ENCODE measurements at places on chromosomes 11 and 22.

DNA sequence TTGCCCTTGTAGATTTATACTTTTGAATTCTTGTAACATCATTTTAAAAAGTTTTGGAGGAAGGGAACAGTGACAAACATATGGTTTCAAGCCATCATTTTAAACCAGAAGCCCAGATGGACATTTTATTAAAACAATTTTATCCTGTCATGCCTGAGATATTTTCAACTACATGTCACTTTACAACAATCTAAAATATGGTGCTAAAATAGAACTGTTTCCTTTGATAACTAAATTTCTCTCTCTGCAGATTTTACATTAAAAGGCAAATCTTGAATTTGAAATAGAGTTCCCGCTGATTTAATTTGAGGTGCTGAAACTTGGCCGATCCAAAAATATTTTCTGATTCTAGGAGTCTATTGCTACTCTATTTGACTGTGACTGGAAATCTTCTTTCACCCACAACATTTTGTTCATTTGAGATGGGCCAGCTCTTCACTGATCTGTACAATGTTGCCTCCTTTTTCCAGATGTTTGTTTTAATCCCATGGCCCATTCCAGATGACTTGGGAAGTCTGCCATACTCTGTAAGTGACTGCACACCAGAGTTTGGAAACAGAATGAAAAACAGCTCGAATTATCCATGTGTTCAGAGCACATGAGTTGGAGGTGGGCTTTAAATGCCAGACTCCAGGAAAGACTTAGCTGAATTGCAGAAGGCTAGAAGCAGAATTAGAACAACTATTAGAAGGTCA, 402.5 kb downstream of the TMEM135 start:
- peaks cover 2% of the 10 kb centered on the region for H3K27me3 ChIP-seq
- no peak for DNase-seq
- H3K4me3 ChIP-seq = no peak overlapping the region
- no peaks in the 10 kb centered on the region for H3K36me3 ChIP-seq

GRCh38 chr11:104782377-104782754, 115.9 kb downstream of the CASP12 start:
- no peak overlapping the region for H3K27ac ChIP-seq
- no peak overlapping the region for H3K4me3 ChIP-seq
- no peak for DNase-seq

- H3K4me1 ChIP-seq = no peaks in the 10 kb centered on the region
- no peaks in the 10 kb centered on the region for H3K36me3 ChIP-seq
- no peak for DNase-seq
- H3K4me3 ChIP-seq = no peak overlapping the region
- H3K27me3 ChIP-seq = no peaks in the 10 kb centered on the region
Measured at GRCh38 chr11:84965484-84965883, 661.7 kb downstream of the DLG2 start.

DNA sequence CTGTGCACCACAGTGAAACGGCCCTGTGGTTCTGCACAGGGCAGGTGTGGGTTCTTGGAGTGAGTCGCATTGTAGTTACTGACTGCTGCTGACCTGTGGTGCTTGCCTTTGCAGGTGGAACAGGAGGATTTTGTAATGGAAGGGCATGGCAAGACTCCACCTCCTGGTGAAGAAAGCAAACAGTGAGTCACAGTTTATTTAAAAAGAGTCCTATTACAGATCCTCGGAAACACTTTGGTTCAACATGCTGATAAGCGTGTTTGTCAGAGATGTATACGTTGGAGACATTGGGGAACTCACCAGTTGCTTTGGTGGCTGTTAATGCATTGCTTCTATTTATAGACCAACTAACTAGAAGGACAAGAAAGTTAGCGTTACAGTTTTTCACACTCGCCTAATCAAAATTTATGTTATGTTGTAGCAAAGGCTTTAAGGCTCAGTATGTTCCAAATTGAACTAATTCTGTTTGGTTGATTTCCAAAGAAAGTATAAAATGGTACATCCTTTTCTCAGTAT, 21.7 kb upstream of the TNRC6B start:
- H3K4me3 ChIP-seq = no peak overlapping the region
- H3K4me1 ChIP-seq = no peaks in the 10 kb centered on the region
- H3K27ac ChIP-seq = no peak overlapping the region
- DNase-seq = no peak
- peaks cover 10% of the 10 kb centered on the region for H3K36me3 ChIP-seq

DNA sequence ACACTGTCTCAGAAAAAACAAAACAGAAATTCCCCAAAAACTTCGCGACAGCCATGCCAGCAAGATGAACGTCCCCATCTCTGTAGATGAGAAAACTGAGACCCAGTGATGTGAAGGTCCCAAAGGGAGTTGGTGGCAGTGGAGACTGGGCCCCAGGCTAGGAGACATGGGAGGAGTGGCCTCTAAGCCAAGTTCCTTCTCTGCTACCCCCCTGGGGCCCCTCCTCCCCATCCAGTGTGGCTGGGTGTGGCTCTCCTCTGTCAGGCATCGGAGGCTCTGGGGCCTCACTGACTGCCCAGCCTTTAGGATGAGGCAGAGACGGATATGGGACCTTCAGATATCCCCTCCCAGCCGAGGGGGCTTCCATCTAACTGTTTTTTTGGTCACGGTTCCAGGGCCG, 9.8 kb downstream of the RELT start:
- H3K36me3 ChIP-seq = peaks cover 4% of the 10 kb centered on the region
- H3K4me1 ChIP-seq = peaks cover 92% of the 10 kb centered on the region
- H3K27me3 ChIP-seq = no peaks in the 10 kb centered on the region
- peak overlapping the region; percentile 87 for H3K27ac ChIP-seq

DNA sequence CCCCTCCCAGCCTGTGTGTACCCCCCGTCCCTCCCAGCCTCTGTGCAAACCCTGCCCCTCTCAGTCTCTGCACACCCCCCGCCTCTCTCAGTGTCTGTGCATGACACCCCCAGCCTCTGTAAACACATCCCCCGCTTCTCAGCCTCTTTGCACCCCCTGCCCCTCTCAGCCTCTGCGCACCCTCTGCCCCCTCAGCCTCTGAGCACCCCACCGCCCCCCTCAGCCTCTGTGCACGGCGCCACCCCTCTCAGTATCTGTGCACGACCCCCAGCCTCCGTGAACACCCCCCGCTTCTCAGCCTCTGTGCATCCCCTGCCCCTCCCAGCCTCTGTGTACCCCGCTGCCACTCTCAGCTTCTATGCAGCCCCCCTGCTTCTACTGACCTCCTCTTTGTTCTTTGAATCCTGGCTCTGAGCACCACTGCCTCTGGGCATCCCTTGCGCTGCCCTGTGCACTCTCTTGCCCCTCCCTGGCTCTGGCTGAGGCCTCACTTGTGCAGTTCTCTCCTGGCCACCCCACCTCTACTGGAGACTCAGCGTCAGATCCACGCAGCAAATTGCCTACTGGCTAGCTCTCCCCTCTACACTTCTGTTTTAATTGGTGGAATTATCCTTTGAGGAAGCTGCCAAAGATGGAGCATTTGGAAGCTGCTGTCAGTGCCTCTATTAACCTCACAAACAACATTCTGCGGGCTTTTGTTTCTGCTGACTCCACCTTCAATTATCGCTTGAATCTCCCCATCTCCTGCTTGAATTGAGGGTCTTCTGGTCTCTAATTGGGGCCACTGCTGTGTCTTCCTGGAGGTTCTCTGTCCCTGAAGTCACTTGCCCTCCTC, 838.6 kb downstream of the TBC1D22A start:
- DNase-seq = no peak
- no peaks in the 10 kb centered on the region for H3K36me3 ChIP-seq
- no peaks in the 10 kb centered on the region for H3K27me3 ChIP-seq
- H3K27ac ChIP-seq = no peak overlapping the region

GRCh38 chr11:2589538-2589934, 110.3 kb downstream of the KCNQ1OT1 start:
- H3K27me3 ChIP-seq = no peaks in the 10 kb centered on the region
- no peak for DNase-seq
- H3K4me3 ChIP-seq = no peak overlapping the region
- H3K4me1 ChIP-seq = no peaks in the 10 kb centered on the region

DNA sequence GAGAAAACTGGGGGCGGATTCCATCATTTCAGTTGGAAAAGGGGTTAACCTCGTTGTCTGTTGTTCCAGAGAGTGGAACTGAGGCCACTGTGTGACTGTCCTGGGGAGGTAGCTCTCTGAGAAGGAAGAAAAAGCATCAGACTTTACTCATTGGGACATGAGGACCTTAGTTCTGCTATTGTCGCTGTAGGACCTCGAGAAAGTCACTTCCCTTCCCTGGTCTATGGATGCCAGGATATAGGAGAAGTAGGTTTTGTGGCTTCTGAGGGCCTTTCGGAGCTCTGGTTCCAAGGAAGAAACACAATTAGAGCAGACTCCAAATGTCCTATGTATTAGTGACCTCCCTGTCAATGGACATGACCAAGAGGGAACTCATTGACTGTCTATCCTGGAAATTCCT, 6.2 kb downstream of the MYO18B start:
- DNase-seq = no peak
- H3K4me3 ChIP-seq = no peak overlapping the region
- H3K4me1 ChIP-seq = no peaks in the 10 kb centered on the region
- H3K27me3 ChIP-seq = no peaks in the 10 kb centered on the region
- H3K36me3 ChIP-seq = no peaks in the 10 kb centered on the region

DNA sequence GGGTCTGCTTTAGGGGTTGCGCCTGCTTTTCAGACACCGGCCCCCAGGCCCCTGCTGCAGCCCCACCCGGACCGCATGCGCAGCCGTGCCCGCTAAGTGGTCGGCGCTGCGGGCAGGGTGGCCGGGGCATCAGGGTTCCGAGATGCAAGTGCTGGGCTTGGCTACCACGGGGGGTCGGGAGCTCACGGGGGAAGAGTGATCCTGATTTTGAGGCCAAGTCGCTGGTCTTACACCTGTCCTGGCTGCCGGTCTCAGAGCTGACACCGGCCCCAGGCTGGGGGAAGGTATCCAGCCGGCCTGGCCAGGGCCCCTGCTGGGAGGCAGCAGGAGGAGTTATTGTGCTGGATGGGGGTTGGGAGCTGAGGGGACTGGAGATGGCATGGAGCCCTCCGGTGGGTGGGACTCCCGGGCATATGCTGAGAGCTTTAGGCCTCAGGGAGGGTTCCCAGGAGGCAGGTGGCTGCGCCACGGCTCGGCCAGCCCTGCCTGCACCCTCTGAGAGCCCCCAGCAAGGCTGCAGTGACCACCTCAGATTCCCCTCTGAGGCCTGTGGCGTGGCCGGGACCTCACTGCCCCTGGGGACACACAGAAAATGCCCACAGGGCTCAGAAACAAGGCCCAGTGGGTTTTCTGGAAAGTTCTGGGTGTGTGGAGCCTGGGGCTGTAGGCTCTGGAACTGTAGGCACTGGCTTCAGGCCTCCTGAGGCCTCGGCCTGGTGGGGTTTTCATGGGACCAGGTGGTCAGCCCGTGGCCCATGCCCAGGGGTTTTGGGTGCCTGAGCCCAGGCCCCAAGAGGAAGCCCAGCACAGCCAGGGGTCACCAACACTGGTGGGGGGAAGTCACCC, 4.4 kb upstream of the MUC5AC start:
- H3K36me3 ChIP-seq = no peaks in the 10 kb centered on the region
- no peak overlapping the region for H3K27ac ChIP-seq
- H3K27me3 ChIP-seq = no peaks in the 10 kb centered on the region
- H3K4me3 ChIP-seq = no peak overlapping the region
- no peak for DNase-seq
- H3K4me1 ChIP-seq = peaks cover 13% of the 10 kb centered on the region

- no peak overlapping the region for H3K4me3 ChIP-seq
- no peak for DNase-seq
- no peaks in the 10 kb centered on the region for H3K36me3 ChIP-seq
- H3K4me1 ChIP-seq = no peaks in the 10 kb centered on the region
- no peaks in the 10 kb centered on the region for H3K27me3 ChIP-seq
Measured at GRCh38 chr11:116703421-116703820, 69.4 kb downstream of the BUD13 start.

DNA sequence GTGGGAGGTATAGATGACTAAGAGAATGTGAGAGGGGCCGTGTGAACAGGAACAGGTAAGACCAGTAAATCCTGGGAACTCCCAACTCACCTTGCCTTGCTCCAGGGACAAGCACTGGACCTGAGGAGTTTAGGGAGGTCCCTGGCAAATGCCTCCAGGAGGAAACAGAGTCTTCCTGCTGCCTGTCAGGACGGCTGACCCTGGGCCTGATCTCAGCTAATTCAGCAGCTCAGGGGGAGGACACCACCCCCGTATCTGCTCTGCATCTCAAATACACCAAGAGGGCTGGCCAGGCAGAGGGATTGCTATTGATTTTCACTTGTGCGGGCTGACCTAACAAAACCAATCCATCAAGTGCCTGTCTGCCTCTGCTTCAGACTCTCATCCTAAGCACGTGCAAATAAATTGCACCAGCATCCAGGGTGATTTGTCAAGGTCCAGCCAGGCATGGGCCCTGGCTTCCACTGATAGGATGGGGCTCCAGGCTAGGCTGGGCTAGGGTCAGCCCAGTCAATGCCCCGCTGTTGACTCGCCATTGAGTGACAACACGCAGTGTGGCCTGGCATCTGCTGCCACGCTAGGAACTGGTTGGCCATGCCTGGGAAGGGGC, 20.3 kb downstream of the UQCR10 start:
- H3K27ac ChIP-seq = no peak overlapping the region
- no peaks in the 10 kb centered on the region for H3K27me3 ChIP-seq
- H3K36me3 ChIP-seq = peaks cover 39% of the 10 kb centered on the region
- no peaks in the 10 kb centered on the region for H3K4me1 ChIP-seq

- no peaks in the 10 kb centered on the region for H3K27me3 ChIP-seq
- H3K4me3 ChIP-seq = no peak overlapping the region
- DNase-seq = no peak
- peaks cover 58% of the 10 kb centered on the region for H3K36me3 ChIP-seq
- no peak overlapping the region for H3K27ac ChIP-seq
Measured at GRCh38 chr11:68546555-68546954, 86.0 kb downstream of the PPP6R3 start.

DNA sequence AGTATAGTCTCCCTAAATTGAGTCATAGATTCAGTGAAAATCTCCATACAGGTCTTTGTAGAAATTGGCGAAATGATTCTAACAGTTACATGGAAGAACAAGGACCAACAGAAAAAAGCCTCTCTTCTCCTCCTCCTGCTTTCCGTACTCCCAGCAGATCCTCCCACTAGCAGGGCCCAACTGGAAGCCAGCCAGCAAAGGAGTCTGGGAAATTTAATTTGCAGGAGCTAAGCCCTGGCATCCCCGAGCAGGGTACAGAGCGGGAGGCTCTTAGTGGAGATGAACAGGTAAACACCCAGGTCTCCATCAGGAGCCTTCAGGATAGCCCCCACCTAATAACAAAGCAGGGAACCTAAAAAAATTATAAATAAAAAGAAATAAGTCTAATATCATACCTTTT, 1473.8 kb downstream of the TBC1D22A start:
- H3K36me3 ChIP-seq = no peaks in the 10 kb centered on the region
- H3K27me3 ChIP-seq = no peaks in the 10 kb centered on the region
- H3K27ac ChIP-seq = no peak overlapping the region
- DNase-seq = no peak
- peaks cover 26% of the 10 kb centered on the region for H3K4me1 ChIP-seq

DNA sequence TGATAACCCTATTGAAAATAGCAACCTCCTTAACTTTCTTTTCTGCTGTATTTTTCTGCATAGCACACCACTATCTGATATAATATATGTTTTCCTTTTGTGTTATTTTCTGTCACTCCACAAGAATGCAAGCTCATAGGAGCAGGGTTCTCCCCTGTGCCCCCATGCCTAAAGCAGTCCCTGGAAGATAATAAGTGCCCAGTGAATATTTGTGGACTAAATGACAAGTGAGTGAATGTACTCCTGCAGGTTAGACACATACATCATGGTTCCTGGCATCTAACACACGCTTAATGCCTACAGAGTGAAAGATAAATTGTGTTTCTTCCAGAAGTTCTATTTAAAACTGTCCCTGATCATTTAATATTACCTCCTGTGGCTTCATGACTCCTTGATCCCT, 23.9 kb upstream of the OR9Q2 start:
- H3K27me3 ChIP-seq = no peaks in the 10 kb centered on the region
- no peak for DNase-seq
- H3K27ac ChIP-seq = no peak overlapping the region
- no peak overlapping the region for H3K4me3 ChIP-seq
- H3K4me1 ChIP-seq = no peaks in the 10 kb centered on the region

All from natural killer cell (primary cell).